ENCODE measurements at places on chromosomes 16 and 17. TPM values are rescaled to one million over a fixed set of nuclear protein-coding genes. Genes with fewer than 3 reads are reported as not detected.
A peak's percentile ranks its signal among the peaks of the same experiment; 100 is the strongest.

DNA sequence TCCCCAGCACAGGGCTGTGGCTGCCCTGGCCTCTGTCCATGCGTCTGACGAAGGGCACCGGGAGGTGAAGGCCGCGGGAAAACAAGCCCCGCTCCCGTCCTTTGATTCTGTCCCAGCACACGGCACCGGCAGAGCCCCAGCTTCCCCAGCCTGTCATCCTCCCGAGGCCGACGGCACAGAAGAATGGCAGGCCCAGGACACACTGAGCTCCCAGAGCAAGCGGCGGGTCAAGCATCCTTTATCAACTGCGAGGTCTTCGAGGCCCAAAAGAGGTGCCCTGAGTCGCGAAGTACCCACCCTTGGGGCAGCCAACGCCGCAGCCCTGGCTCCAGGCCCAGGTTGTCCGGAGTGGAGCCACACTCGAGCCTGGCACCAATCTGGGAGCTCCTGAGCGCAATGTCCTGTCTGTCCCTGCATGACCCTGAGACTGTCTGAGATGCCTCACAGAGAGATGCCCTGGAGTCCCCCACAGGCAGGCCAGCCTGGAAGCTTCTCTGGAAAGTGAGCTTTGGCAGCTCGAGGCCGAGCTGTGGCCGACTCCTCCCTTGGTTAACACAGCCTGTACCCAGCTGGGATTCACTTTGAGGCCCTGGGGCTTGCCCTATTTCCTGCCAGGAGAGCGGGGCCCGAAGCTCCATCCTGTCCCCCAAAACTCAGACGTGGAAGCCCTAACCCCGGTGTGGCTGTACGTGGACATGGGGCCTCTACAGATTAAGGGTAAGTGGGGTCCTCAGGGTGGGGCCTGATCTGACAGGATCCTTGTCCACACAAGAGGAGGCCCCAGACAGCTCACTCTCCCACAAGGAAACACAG, 23.3 kb downstream of the SLC7A5 start:
- DNase-seq = no peak
- H3K4me1 ChIP-seq = peaks cover 20% of the 10 kb centered on the region
- H3K27me3 ChIP-seq = no peaks in the 10 kb centered on the region
- H3K27ac ChIP-seq = no peak overlapping the region
- no peaks in the 10 kb centered on the region for H3K36me3 ChIP-seq

GRCh38 chr17:35019386-35020179, 39.3 kb downstream of the LIG3 start:
- H3K4me3 ChIP-seq = no peak overlapping the region
- H3K27ac ChIP-seq = no peak overlapping the region
- peaks cover 14% of the 10 kb centered on the region for H3K4me1 ChIP-seq
- H3K36me3 ChIP-seq = peaks cover 13% of the 10 kb centered on the region
- no peak for DNase-seq

DNA sequence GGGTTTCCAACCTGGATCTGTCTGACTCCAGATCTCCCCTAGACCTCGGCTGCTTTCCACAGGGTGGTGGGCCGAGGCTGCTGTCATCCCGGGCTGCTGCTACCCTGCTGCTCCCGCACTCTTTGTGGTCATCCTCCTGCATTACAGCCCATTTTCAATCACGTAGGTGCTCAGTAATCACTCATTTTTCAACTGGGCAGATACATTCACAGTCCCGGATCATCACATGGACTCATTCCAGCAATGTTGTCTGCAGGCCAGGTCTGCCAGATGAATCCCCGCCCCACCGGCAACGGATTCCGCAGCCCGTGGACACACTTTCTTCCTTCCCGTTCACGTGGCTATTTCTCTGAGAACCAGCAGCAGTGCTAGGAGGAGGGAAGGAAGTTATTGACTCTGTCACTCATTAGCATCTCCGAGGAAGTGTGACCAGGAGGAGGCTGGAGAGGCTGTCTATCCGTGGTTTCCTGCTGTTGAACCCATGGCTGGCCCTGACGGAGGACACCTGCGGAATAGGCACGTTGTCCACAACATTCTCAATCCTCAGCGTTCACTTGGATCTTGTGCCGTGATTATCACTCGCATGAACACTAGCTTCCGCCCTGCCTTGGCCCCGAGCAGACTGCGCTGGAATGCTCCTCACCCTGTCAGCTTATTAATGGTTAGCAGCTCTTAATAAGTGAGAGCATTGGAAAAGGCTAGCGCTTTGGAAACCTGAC, 14.7 kb upstream of the ZCCHC14 start:
- no peaks in the 10 kb centered on the region for H3K36me3 ChIP-seq
- H3K4me1 ChIP-seq = peaks cover 8% of the 10 kb centered on the region
- peaks cover 5% of the 10 kb centered on the region for H3K27me3 ChIP-seq
- H3K27ac ChIP-seq = no peak overlapping the region

DNA sequence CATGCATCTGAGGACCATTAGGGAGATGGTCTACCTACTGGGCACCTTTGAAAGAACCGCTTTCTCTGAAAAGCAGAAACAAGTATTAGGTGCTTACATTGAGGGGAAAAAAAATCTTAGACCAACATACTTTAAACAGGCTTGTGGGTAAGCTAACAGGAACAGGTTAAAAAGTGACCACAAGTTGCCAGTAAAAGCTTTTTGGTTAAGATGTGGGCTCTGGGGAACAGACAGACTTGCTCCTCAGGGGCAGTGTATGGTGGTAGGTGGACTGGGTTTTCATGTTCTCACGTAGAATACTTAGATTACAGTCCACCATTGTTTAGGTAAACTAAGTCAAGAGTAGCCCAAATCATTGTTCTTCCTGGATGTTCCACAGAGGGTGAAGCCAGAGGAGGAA, 41.2 kb downstream of the REXO5 start:
- DNase-seq = no peak
- H3K27ac ChIP-seq = no peak overlapping the region
- H3K36me3 ChIP-seq = peaks cover 6% of the 10 kb centered on the region
- H3K27me3 ChIP-seq = no peaks in the 10 kb centered on the region
- H3K4me1 ChIP-seq = no peaks in the 10 kb centered on the region
- H3K4me3 ChIP-seq = no peak overlapping the region

GRCh38 chr16:86018071-86018470, 119.1 kb downstream of the IRF8 start:
- DNase-seq = no peak
- H3K36me3 ChIP-seq = no peaks in the 10 kb centered on the region
- no peak overlapping the region for H3K4me3 ChIP-seq

- H3K4me1 ChIP-seq = peaks cover 2% of the 10 kb centered on the region
- no peak overlapping the region for H3K27ac ChIP-seq
- H3K4me3 ChIP-seq = no peak overlapping the region
- H3K27me3 ChIP-seq = no peaks in the 10 kb centered on the region
- H3K36me3 ChIP-seq = peaks cover 2% of the 10 kb centered on the region
- DNase-seq = no peak
These were observed 23.2 kb downstream of the SLC7A6OS start for GRCh38 chr16:68287276-68288251.

DNA sequence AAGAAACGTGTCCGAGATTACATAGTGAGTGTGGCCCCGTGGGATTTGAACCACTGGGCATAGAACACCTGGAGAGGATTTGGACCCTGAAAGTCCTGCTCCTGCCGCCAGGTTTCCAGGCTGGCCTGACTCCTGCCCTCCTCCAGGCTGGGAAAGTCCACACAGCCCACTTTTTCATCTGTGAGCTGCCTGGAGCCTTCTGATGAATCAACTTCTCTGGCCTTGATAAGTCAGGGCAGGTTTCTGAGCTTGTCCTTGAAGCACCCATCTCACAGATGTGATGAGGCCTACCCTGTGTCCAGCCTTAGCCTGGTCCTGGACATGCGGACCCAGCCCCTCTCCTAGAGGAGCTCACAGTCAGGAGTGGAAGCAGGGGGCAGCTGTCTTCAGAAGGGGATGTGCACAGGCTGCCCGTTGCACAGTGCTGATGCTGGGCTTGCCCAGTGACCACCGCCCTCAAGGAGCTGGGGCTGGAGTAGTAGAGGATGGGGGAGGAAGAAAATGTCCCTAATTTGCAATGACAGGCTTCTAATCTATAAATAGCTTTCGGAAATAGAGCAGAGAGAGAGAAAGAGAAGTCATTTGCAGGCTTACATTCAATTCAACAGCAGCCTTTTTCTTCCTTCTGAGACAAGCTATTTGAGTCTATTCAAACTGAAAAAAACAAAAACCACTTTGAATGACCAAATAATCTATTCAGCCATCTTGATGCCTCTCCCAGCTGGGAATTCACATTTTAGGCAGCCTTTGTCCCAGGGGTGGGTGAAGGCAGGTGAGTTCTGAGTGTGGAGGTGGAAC, 73.5 kb upstream of the DNAJA2 start:
- H3K4me3 ChIP-seq = no peak overlapping the region
- no peaks in the 10 kb centered on the region for H3K36me3 ChIP-seq
- no peaks in the 10 kb centered on the region for H3K4me1 ChIP-seq
- H3K27me3 ChIP-seq = no peaks in the 10 kb centered on the region
- DNase-seq = no peak

- no peak for DNase-seq
- H3K27ac ChIP-seq = no peak overlapping the region
- no peak overlapping the region for H3K4me3 ChIP-seq
These were observed 6.3 kb downstream of the TBC1D16 start for GRCh38 chr17:80029258-80029974.

DNA sequence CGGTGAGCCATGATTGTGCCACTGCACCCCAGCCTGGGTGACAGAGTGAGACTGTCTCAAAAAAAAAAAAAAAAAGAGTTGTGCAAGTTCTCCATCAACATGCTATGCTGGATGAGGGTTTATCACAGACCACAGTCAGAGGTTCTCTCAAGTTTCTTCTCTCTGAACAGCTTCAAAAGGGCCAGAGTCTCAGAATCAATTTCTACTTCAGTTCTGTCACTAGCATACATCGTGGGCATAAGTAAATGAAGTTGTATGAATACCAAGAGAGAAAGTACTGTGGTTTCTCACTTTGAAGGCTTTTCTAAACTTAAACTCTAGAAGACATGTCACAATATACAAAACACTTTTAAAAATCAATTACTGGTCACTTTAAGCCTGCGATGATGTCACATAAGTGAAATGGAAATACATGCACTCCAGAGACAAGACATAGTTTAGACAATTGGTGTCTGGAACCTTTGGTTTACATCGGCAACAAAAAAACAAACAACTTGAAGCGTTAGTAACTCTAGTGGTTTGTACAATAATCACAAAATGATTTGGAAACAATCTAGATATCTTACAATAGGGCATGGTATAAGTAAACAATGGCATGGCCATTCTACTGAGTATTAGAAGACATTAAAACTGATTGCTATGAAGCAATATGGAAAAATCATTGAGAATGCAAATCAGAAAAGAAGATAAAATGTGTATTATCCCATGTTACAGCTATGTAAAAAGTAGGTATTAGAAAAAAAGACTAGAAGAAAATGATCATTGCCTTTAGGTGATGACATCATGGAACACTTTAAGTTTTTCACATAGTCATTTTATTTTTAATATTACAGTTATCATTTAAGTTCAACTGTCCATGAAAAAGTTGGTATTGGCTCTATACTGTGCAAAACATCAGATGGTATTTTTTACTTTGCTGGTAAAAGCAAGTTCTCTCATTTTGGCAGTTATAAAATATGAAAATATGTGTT, 232.3 kb downstream of the ZFHX3 start:
- H3K4me1 ChIP-seq = peaks cover 16% of the 10 kb centered on the region
- H3K27ac ChIP-seq = no peak overlapping the region
- no peak for DNase-seq

DNA sequence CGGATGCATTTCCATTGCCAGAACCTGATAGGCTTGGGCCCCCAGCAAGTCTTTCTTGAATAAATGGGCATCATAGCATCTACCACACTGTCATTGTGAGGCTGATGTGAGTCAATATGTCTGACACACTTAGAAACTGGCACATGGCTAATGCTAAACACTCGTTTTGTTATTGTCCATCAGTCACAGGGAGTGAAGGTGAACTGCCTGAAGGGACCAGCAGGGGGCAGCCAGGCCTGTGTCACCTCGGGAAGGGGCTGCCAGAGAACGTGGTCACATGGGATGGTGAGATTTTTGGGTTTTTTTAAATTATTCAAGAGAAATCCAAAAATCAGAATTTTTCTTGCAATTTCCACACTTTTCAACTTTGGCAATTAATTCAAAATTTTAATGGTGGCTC, 831 bp upstream of the RCVRN start:
- peak; percentile 27 for DNase-seq
- H3K27me3 ChIP-seq = peaks cover 4% of the 10 kb centered on the region
- H3K36me3 ChIP-seq = no peaks in the 10 kb centered on the region
- H3K27ac ChIP-seq = no peak overlapping the region
- peaks cover 16% of the 10 kb centered on the region for H3K4me1 ChIP-seq
- no peak overlapping the region for H3K4me3 ChIP-seq

- H3K4me3 ChIP-seq = peak within 1 kb of the TSS; percentile 87
- peaks cover 16% of the 10 kb centered on the region for H3K4me1 ChIP-seq
- peak within 1 kb of the TSS; percentile 96 for H3K27ac ChIP-seq
- H3K27me3 ChIP-seq = no peaks in the 10 kb centered on the region
- peak; percentile 59 for DNase-seq
These were observed at the start of gene TLCD3A for GRCh38 chr17:732067-732901. Gene TLCD3A (plus strand): TSS chr17:732596. CDS start chr17:732648, 52 bp downstream.

DNA sequence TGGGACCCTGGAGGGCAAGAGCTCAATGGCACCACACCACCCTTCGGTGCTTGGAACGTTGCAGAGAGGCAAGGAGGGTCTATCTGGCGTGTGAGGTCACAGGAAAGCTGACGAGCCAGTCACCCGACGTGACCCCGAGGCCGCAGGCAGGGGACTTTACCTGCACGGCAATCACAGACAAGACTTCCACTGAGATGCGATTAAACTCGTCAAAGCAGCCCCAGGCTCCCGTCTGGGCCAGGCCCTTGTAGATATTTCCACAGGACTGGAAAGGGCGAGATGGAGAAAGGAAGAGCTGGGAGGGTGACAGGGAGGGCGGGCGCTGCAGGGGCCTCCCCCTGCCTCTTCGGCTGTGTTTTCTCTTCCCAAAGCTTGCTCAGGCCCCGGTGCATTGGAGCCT, 78.3 kb downstream of the DNAH17 start:
- no peak overlapping the region for H3K27ac ChIP-seq
- no peaks in the 10 kb centered on the region for H3K36me3 ChIP-seq
- H3K4me1 ChIP-seq = peaks cover 5% of the 10 kb centered on the region
- H3K4me3 ChIP-seq = no peak overlapping the region
- no peak for DNase-seq

- no peak overlapping the region for H3K4me3 ChIP-seq
- no peak overlapping the region for H3K27ac ChIP-seq
- no peak for DNase-seq
- H3K4me1 ChIP-seq = no peaks in the 10 kb centered on the region
These were observed 127.8 kb downstream of the HS3ST3B1 start for GRCh38 chr17:14428648-14429029.

The NPIPB13 gene
- total RNA-seq = 27.1 TPM

DNA sequence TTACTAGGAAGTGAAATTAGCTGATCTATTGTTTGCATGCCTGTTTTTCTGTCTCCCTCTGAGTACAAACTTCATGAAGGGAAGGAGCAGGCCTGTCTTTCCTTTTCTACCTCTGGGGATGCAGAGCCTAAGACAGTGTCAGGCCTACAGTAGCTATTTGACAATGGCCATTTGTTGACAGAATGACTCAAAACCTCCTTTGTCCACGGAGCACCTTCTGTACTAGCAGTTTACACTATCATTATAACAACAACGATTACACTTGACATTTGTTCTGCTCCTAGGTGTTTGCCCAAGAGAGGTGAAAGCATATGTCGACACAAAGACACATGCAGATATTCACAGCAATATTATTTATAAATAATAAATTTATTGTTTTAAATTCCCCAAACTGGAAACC, 132.3 kb upstream of the IRX3 start:
- no peak overlapping the region for H3K27ac ChIP-seq
- H3K36me3 ChIP-seq = no peaks in the 10 kb centered on the region
- DNase-seq = no peak
- H3K4me3 ChIP-seq = no peak overlapping the region
- peaks cover 9% of the 10 kb centered on the region for H3K4me1 ChIP-seq
- H3K27me3 ChIP-seq = peaks cover 42% of the 10 kb centered on the region

The CORO6 gene
- total RNA-seq = not detected

All from progenitor cell of endocrine pancreas (in vitro differentiated cells).